ENCODE measurements at places on chromosomes 1 and 21. TPM values are rescaled to one million over a fixed set of nuclear protein-coding genes. Genes with fewer than 3 reads are reported as not detected.

PLA2G4A gene
- total RNA-seq = 9.0 TPM

IFT25 gene
- total RNA-seq = 30.1 TPM

APCS gene
- total RNA-seq = not detected

MPL gene
- total RNA-seq = 0.22 TPM

ADCY10 gene
- 0.38 TPM for total RNA-seq

LMX1A gene
- total RNA-seq = not detected

HFM1 gene
- 0.07 TPM for total RNA-seq

IVL gene
- not detected for total RNA-seq

RIMKLA gene
- 0.74 TPM for total RNA-seq

THEM4 gene
- total RNA-seq = 13.0 TPM

KRTAP12-2 gene
- total RNA-seq = not detected

CAMTA1 gene
- 70.9 TPM for total RNA-seq

ADAMTS1 gene
- total RNA-seq = 0.08 TPM

CRNN gene
- not detected for total RNA-seq

HES3 gene
- total RNA-seq = not detected

SYCP1 gene
- total RNA-seq = not detected

SLC25A34 gene
- 0.24 TPM for total RNA-seq

SOAT1 gene
- 32.3 TPM for total RNA-seq

SLC6A17 gene
- total RNA-seq = 4.7 TPM

EPHB2 gene
- total RNA-seq = 32.6 TPM

ALG14 gene
- total RNA-seq = 8.1 TPM

MFAP2 gene
- 0.95 TPM for total RNA-seq

OR1C1 gene
- not detected for total RNA-seq

FCRL6 gene
- total RNA-seq = not detected

Data from A549 treated with Hydrocortisone at 1 μM for 4 hours (cell line).